ENCODE measurements at places on chromosomes 5 and 9. TPM values are rescaled to one million over a fixed set of nuclear protein-coding genes. Genes with fewer than 3 reads are reported as not detected.

DNA sequence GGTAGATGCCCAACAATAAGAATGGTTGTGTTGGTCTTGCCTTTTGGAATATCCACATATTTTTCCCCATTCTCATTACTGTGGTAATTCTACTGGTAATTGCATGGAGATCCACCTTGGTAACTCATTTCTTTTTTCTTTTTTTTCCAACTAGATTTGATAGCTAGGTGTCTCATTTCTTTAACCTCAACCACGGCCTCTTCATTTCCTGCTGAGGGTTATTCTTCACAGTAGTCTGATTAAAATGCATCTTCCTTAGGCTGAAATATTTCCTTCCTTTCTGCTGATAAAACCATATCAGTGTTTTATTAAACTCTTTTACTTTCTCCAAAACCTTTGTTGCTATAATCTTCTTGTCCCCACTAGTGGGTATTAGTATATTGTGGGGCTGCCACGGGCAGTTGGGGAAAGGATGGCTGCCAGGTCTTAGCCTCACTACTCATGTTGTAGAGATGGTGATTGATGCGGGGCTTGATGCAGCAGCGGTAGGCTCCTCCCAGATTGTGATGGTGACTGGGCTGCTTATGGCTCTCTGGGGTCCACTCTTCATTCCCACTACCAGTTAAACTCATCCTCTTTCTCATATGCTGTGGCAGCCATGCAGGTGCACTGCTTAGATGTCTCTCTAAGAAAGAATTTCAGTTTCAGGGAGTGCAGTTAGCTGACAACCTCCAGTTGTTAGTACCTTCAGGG lies 35.9 kb downstream of the KIF2A start:
- H3K4me3 ChIP-seq = no peak overlapping the region
- no peak for DNase-seq
- H3K27me3 ChIP-seq = no peaks in the 10 kb centered on the region
- H3K4me1 ChIP-seq = no peaks in the 10 kb centered on the region
- H3K27ac ChIP-seq = no peak overlapping the region

DNA sequence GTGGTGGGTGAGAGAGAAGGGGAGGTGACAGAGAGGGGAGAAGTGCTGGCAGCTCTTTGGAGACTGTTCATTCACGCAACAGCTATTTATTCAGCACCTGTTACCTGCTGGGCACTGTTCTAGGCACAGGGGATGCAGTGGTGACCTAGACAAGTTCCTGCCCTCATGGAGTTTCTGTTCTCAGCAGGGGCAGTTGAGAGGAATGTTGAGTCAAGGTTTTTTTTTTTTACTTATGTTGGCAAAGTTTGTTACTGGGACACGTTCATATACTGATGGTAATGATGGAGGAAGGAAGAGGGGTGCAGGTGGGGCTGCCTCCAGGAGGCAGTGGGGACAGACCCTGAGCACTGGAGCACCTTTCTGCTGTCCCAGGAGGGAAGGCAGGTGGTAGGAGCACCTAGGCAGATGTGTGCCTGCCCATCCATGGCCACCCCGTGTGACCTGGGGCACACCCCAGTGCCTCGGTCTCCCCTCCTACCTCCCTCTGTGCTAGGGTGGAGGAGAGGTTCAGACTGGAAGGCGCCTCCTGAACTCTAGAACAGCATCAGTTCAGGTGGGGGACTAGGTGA lies 49.4 kb upstream of the SLC25A51 start:
- peaks cover 97% of the 10 kb centered on the region for H3K36me3 ChIP-seq
- no peak for DNase-seq
- H3K4me1 ChIP-seq = peaks cover 30% of the 10 kb centered on the region
- no peaks in the 10 kb centered on the region for H3K27me3 ChIP-seq
- no peak overlapping the region for H3K4me3 ChIP-seq

Gene FOXD4L4
- 0.38 TPM for total RNA-seq

GRCh38 chr5:5422819-5423515 lies 490 bp downstream of the ICE1 start:
- peak overlapping the region; percentile 96 for H3K27ac ChIP-seq
- H3K27me3 ChIP-seq = no peaks in the 10 kb centered on the region
- no peak for DNase-seq
- no peaks in the 10 kb centered on the region for H3K36me3 ChIP-seq
- H3K4me3 ChIP-seq = peak overlapping the region; percentile 94
- peaks cover 69% of the 10 kb centered on the region for H3K4me1 ChIP-seq

DNA sequence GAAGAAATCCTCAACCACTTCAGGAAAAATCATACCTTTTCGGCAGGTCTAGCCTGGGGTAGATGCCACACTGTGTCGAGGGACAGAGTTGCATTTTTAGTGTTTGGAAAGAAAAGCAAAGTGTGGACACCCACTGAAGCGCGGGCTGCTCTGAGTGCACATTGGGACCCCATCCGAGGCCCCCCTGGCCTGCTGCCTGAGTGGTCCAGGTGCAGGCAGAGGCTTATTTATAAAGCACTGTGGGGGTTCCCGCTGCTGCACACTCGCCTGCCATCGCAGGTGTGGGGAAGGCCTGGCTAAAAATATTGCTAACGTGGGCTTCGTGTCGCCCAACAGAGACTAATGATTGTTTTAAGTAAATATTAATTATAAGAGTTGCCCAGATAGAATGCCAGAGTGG lies 119.4 kb downstream of the CRB2 start:
- H3K27me3 ChIP-seq = no peaks in the 10 kb centered on the region
- no peaks in the 10 kb centered on the region for H3K36me3 ChIP-seq
- DNase-seq = no peak

Gene ANXA2R
- total RNA-seq = 0.95 TPM

Gene C9orf72
- 3.1 TPM for total RNA-seq

Gene FOXE1
- total RNA-seq = not detected

Gene PPP1R2B
- total RNA-seq = 0.18 TPM

DNA sequence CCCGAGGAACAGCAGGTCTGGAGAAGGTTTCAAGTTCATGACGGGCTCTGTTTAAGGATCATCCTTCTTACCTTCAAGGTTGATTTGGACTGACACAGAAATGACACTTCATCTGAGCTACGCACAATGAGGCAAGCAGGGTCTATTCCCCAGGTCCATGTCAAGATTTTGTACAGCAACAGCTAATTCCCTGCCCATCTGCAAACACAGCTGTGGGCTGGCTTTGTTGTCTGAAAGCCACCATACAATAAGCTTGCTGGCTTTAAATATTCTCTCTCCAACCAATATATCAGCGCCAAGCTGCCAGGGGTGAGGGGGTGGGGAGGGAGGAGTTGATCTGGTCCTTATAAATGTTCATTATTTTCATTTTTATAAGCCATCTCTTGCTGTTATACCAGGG lies 92.0 kb downstream of the OTULIN start:
- DNase-seq = no peak
- no peak overlapping the region for H3K27ac ChIP-seq
- H3K4me1 ChIP-seq = peaks cover 52% of the 10 kb centered on the region
- no peak overlapping the region for H3K4me3 ChIP-seq

Data from HepG2 (cell line).